ENCODE measurements at places on chromosomes 3 and 15.
A peak's percentile ranks its signal among the peaks of the same experiment; 100 is the strongest.

DNA sequence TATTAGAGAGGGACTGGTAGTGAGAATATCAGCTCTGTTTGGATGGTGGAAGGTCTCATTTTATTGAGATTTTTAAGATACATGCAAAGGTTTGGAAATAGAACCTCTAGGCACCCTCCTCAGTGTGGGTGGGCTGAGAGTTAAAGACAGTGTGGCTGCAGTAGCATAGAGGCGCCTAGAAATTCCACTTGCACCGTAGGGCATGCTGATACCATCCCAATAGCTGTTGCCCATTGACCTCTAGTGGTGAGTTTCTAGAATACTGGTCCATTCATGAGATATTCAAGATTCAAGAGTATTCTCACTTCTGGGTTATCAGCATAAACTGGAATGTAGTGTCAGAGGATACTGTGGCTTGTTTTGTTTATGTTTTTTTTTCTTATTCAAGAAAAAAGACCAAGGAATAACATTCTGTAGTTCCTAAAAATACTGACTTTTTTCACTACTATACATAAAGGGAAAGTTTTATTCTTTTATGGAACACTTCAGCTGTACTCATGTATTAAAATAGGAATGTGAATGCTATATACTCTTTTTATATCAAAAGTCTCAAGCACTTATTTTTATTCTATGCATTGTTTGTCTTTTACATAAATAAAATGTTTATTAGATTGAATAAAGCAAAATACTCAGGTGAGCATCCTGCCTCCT, 87.2 kb downstream of the TGFBR2 start:
- DNase-seq = peak; percentile 9

- no peak for DNase-seq
Measured at GRCh38 chr3:17110660-17111396, 226.1 kb downstream of the PLCL2 start.

- DNase-seq = no peak
Measured at GRCh38 chr15:96254173-96254572, 76.3 kb upstream of the NR2F2 start.

- DNase-seq = no peak
Measured at GRCh38 chr3:102020735-102021134, 171.4 kb downstream of the NFKBIZ start.

DNA sequence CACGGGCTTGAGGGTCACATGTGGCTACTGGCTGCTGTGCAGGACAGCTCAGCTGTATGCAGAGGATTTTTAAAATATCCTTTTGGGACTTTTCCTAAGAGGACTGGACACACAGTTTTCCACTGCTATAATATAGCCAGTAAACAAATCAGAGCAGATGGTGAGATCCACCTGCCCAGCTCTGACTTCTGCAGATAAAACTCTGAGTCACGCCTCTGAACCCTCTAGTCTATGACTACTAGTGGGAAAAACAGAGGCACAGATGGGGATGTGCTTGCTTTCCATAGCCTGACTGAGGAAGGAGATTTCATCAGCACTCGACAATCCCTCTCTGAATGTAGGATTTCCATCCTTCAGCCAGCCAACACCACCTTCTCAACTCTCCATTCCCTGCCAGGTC, 45.1 kb downstream of the COLQ start:
- DNase-seq = no peak

- DNase-seq = no peak
Measured at GRCh38 chr3:39158148-39158715, 4.8 kb upstream of the CSRNP1 start.

DNA sequence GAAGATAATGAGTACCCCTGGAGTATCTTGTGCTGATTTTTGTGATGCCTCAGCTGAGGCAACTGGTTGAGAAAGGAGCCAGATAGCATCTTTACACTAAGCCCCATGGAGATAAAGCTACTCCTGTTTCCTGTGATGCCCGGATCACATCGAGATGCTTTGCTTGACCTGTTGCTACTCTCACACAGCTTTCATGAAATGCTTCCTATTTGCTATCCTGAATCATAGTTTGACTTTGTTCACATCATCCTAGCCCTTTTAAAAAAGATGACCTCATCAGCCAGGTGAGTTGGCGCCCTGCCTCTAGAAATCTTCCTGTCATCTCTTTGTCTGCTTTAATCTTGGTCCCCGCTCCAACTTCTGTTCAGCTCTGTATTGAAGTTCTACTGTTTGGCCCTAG, 409.6 kb upstream of the TBL1XR1 start:
- no peak for DNase-seq

DNA sequence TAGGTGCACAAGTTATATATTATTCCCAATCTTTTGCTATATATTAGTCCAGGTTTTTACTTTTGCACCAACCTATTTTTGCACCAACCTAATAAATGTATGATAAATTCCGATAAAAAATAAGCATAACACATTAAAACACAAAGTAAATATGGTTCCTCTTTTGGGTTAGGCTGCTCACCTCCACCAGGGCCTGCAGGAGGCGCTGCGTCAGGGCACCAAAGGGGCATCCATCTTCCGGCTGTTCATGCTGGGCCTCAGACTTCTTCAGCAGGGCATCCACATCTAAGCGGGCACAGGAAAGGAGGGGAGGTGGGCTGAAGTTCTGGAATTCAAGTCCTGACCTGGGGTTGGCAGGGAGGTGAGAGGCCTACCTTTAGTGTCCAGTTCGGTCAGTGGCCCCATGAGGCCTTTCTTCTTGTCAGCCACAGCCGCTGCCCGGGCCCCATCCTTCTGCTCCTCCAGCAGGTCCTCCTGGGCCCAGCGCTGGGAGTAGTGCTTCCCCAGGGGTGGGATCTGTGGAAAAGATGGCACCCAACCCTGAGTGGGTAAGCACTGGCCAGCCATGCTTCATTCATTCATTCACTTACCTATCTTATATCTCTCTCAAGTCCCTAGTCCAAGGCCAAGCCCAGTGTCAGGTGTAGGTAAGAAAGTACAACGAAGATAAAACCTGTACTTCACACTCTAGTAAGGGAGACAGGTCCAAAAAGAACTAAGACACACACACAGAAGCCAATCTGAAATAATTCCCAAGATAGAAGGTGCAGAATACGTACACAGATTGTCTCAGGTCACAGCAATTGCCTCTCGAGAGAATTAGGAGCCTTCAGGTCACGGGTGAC, 5.2 kb downstream of the TADA3 start:
- no peak for DNase-seq

GRCh38 chr15:51649659-51650521, 27.3 kb upstream of the DMXL2 start:
- no peak for DNase-seq

DNA sequence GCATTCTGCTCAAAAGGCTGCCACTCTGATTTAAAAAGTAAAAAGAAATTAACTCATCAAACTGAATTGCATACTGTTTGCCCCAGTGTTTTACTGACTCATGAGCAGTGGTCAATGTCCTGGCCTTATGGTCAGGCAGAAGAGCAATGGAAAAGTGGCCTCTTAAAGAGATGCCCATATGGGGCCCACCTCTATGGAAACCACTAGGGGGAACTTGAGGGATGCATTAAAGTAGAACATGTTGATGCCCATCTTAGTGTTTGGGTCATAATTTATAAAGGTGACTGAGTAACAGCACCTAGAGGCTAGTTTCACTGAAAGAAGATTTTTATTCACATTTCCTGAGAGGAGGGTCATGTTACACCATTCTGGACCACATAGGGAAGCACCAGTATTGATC, 66.5 kb upstream of the RNU6-1 start:
- no peak for DNase-seq

DNA sequence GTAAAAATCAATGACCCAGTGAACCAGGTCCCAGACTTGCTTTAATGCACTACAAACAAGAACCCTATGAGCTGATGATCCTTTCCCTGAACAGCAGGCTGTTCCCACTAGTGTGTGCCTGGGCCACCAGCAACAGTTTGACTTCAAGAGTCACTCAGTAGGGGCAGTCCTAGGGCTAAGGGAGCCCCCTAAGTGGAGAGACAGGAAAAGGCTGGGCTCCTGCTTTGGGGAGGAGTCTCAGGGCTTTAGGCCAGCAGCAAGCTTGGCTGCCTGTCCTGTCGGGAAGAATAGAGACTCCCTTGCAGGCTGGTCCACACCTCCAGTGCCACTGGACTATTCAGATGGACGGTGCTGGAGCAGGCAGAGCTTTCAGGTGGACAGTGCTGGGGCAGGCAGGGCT, 29.4 kb upstream of the ADCY5 start:
- no peak for DNase-seq

DNA sequence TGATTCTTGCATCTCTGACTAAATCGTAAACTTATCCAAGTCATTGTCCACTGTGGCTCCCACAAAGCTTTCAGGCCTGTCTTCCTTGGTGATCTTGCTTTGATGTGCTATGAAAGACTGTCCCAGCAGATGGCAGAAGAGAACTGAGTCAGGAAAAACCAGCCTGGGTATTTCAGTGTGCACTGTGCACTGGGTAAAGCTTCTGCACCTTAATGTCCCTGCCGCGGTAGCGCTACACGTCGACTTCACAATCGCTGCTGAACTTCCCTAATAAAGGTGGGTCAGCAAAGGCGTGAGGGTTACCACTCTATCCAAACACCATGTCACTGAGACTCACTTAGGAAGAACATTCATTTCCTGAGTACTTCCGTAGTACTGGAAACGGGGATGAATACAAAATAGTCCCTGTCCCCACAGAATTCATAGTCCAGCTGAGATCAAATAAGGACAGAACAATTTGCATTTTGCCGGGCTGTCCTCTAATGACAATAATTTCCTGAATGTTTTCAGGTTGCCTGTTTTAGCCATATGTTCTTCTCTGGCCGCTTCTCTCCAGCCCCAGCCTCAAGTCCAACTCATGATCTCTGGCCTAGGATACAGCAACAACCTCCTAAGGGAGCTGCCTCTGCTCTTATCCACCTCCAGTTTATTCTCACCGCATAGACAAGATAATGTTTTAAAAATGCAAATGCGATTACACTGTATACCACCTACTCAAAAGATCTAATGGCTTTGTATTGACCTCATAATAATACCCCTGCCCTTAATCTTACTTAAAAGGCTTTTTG, 83.6 kb upstream of the AKAP13 start:
- DNase-seq = peak; percentile 36

GRCh38 chr3:152518346-152518745, 249.6 kb downstream of the MBNL1 start:
- DNase-seq = no peak

DNA sequence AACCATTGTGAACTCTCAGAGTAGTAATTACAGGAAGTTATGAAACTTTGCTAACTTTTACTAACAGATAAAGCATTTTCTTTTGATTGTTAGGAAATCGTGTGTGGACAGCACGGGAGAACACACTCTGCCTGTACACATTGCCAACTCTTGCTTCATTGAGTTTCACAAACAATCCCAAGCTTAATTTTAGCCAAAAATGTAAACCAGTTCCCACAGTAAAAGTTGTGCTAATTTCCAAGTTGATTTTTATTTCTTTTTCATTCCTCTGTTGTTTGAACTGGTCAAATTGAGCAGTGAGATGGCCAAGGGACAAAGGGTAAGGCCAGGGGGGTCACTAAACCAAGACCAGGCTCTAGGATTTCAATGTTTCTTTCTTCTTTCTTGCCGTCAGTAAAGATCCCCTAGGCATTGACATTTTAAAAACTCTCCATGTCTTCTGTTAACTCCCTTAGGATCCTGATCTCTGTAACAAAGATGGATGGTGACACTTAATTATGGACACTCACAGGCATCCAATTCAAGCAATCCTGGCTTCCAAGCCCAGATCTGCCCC, 414.9 kb downstream of the RBMS3 start:
- DNase-seq = no peak

GRCh38 chr3:51819709-51820406, 40.8 kb upstream of the IQCF6 start:
- DNase-seq = no peak

DNA sequence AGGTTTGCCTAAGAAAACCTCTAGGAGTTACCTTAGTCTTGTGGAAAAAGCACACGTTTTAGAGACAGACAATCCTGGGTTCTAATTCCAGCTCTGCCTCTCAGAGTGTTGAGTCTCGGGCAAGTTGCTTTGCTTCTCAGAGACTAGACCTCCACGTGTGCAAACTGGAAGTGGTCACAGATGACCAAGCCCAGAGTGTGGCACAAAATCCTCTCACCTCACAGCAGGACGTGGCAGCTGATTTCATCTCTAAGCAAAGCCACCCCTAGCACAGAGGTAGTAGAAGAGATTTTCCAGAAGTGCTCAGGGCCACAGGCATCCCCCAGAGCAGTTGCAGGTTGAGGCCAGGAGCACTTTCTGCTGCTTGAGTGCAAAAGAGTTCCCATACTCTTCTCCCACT, 79.2 kb downstream of the CD47 start:
- DNase-seq = no peak

DNA sequence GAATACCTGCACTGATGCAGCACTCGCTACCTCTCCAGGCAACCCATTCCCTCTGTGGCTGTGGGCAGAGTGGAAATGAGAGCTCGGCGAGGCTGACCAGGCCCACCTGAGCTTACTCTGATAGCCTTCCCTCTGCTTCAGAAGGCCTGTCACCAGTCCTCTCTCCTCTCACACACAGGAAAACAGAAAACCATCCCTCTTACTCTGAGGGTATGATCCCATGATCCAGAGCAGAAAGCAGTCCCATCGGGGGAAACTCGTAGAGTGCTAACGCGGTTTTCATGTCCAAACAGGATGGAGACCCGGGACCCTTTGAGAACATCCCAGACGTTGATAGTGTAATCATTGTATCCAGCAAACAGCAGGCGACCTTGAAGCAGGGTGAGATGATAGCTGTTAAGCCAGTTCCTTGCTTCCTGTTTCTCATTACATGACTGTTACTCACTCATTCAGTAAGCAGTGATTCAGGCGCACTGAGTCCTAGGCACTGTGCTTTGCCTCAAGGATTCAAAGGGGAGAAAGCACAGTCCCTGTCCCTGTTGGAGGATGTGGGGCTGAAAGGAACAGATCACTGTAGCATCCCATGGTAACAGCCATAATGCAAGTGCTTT, 11.8 kb upstream of the BCL2L10 start:
- DNase-seq = no peak

DNA sequence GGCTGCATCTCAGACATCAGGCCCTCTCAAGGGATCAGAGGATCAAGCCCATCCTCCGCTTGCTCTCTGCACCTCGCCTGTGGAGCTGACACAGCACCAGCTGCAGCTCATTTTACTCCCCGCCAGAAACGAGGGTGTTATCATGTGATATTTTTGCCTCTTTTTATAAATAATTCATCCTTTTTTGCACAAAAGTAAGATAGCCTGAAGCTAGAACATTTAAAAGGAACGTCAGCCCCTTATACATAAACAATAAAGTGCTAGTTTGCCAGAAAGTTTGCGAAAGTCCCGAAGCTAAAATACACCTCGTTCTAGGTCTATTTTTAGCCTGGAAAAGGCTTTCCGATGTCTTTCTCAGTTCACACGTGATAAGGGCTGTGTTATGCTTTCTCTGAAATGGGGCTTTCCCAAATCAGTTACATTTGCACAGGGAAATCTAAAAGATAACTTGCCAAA, 9.6 kb upstream of the FAM174B start:
- no peak for DNase-seq

- no peak for DNase-seq
Measured at GRCh38 chr3:170244576-170244975, 22.4 kb downstream of the PRKCI start.

GRCh38 chr15:33330931-33331330, 20.2 kb downstream of the RYR3 start:
- no peak for DNase-seq

DNA sequence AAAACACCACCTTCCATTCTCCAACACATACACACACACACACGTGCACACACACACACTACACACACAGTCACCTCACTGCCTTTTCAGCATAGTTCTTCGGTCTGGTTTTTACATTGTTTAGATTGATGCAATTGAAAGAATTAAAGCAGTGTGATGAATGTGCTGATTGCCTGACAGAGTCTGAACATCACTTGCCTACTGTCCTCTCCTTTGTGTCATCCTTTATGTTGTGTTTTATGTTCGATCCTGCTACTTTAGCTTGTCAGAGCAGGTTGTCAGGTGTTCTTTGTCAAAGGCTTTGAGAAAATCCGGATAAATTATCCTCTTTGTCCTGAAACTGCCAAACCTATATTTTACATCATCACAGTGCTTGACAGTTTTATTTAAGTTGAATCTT, 80.4 kb downstream of the IQCH start:
- no peak for DNase-seq
